ENCODE measurements at places on chromosomes 2 and 18. TPM values are rescaled to one million over a fixed set of nuclear protein-coding genes. Genes with fewer than 3 reads are reported as not detected.

Gene UGT1A8
- 19.3 TPM for total RNA-seq

Gene CFC1
- 0.73 TPM for total RNA-seq

Gene EPHA4
- total RNA-seq: 16.5 TPM

Gene SPDYA
- total RNA-seq: 1.5 TPM

Gene SCYGR3
- total RNA-seq: not detected

Gene FZD7
- 10.0 TPM for total RNA-seq

Gene DLX1
- total RNA-seq: not detected

Gene BOLL
- total RNA-seq: not detected

Gene APLF
- total RNA-seq: 3.4 TPM

Gene HNMT
- 74.0 TPM for total RNA-seq

Gene LDAH
- total RNA-seq: 21.5 TPM

Gene CREG2
- total RNA-seq: 0.12 TPM

Gene PLA2R1
- 6.8 TPM for total RNA-seq

Gene LYPD1
- not detected for total RNA-seq

Gene SLC11A1
- total RNA-seq: 1.7 TPM

Gene GALNT13
- total RNA-seq: 0.50 TPM

Gene ARHGAP25
- 3.7 TPM for total RNA-seq

Gene SCN2A
- not detected for total RNA-seq

Gene TACR1
- total RNA-seq: 1.1 TPM

Gene HOXD1
- 6.9 TPM for total RNA-seq

Gene SLC8A1
- 22.6 TPM for total RNA-seq

Gene UGT1A4
- total RNA-seq: 4.0 TPM

Gene SLC9A4
- 0.34 TPM for total RNA-seq

Gene MEP1B
- total RNA-seq: 11.3 TPM

Gene MLPH
- total RNA-seq: 117 TPM

Gene SCLY
- total RNA-seq: 14.2 TPM

Gene LAMA1
- total RNA-seq: 13.4 TPM

Gene TBC1D8
- 16.1 TPM for total RNA-seq

Gene TCF7L1
- total RNA-seq: 3.9 TPM

Gene NEU4
- total RNA-seq: 124 TPM

Gene EIF2AK2
- total RNA-seq: 27.3 TPM

Gene HOXD9
- 5.8 TPM for total RNA-seq

Gene IWS1
- total RNA-seq: 32.9 TPM

Gene PTPRM
- total RNA-seq: 15.9 TPM

Gene MTLN
- total RNA-seq: 45.8 TPM

Gene MFF
- 60.4 TPM for total RNA-seq

Gene FKBP1B
- total RNA-seq: 22.3 TPM

Gene EVX2
- total RNA-seq: not detected

Gene PTGR3
- total RNA-seq: 54.6 TPM

Gene CRYGD
- total RNA-seq: not detected

Gene GALR1
- 0.46 TPM for total RNA-seq

Gene RUFY4
- 0.28 TPM for total RNA-seq

Gene CYP27A1
- total RNA-seq: 52.7 TPM

Gene POU3F3
- total RNA-seq: 0.15 TPM

Gene PJVK
- total RNA-seq: 1.1 TPM

Gene PNKD
- 119 TPM for total RNA-seq

Gene NEDD4L
- total RNA-seq: 332 TPM

Gene RGPD3
- 0.24 TPM for total RNA-seq

Gene SOCS6
- 47.6 TPM for total RNA-seq

Gene GKN1
- total RNA-seq: not detected

Gene MOGAT1
- total RNA-seq: 0.25 TPM

Gene FAM237A
- not detected for total RNA-seq

Gene C2orf92
- 7.2 TPM for total RNA-seq

Gene SH2D6
- total RNA-seq: 6.3 TPM

Gene ALPG
- total RNA-seq: 1.8 TPM

Gene DES
- 706 TPM for total RNA-seq

Gene CCDC68
- 50.9 TPM for total RNA-seq

Gene MTCL1
- total RNA-seq: 4.1 TPM

Data from left colon (tissue), 2 donors.